ENCODE measurements at places on chromosomes 16 and 17.
A peak's percentile ranks its signal among the peaks of the same experiment; 100 is the strongest.

DNA sequence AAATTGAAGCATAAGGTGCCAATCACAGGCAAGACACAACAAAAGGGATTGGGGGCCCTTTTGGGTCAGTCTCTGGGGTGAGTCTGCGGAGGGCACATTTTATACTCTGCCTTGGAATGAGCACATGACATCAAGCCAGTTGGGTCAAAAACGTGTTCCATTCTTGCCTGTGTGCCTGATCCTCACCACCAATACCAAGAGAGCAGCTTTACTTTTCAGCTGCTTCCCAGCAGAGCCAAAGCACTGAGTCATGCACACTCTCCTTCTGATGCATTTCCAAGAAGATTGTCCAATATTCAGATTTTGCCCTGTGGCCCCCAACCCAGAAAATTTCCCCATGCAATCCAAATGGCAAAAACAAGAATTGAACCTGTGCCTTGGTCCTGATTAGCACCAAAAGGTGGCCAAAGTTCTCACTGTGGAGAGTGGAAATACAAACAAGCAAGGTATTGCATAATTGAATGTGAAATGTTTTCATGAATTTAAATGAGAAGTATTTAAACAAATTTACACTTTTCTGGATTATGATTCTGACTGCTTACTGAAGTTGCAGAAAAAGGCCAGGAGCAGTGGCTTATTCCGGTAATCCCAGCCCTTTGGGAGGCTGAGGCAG is 217.8 kb upstream of the SOX9 start:
- DNase-seq, result peak; percentile 40

GRCh38 chr17:66547151-66547865 is 244.9 kb downstream of the PRKCA start:
- DNase-seq, result peak; percentile 54

DNA sequence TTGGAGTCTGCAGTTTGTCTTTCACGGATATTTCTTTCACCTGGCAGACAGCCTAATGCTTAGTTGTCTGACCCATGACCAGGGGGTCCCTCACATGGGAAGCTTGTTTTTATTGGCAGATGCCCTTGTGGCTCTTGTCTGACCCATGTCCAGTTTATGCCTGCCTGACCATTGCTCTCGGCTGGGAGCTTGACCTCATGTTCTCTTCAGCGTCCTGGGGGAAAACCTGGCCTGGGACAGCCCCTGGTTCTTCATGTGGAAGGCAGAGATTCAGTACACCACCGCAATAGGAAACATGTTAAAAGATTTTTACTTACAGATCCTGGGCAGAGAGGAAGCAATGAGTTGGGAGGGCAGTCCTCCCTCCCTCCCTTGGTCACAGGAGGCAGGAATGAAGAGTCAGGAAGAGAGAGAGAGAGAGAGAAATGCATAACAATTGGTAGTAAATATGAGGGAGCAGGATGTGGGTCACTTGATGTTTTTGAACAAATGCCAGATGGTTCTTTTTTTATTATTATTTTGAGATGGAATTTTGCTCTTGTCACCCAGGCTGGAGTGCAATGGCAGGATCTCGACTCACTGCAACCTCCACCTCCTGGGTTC is 302.7 kb upstream of the MYOCD start:
- DNase-seq, result no peak

GRCh38 chr16:69406780-69407331 is 17.6 kb upstream of the CYB5B start:
- DNase-seq, result no peak

GRCh38 chr16:10067406-10067805 is 114.8 kb downstream of the GRIN2A start:
- DNase-seq, result peak; percentile 3

DNA sequence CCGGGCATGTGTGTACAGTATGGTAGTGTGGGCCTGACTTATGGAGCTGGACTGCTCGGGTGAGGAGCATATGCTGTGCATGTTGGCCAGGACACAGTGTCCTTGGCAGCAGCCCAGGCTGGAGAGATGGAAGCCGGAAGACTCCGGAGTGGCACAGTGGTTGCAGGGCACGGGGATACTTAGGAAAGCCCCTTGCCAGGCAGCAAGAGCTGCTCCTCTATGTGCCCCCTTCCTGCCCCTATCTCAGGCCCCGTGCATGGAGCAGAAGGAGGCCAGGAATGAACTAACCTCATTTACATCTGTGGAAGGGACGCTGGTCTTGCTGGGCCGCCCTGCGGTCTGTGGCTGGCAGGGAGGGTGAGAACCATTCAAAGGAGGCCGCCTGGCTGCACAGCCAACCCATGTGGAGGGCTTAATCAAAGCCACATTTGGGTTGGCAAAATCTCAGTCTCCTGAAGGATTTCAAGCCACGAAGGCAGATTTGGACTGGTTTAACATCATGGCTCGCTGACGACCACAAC is 32.2 kb upstream of the RCVRN start:
- peak; percentile 90 for DNase-seq

DNA sequence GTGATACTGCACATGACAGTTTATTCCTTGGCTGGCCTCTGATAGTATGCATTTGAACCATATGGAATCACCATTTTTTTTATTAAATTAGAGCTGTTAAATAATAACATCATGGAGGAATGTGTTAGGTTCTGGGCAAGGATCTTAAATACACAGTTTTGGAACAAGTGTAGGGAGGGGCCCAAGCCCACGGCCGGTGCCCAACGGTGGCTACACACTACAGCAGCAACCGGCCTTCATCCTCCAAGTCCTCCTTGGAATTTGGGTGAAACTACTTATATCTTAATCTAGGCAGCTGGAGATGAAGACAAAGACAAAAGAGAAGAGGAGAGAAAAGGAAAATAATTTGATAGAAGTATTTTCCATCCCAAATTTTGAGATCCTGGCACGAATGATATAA is 35.6 kb downstream of the ZFHX3 start:
- no peak for DNase-seq

- peak; percentile 49 for DNase-seq
These were observed 93.9 kb downstream of the GSG1L start for GRCh38 chr16:27969574-27969973.

DNA sequence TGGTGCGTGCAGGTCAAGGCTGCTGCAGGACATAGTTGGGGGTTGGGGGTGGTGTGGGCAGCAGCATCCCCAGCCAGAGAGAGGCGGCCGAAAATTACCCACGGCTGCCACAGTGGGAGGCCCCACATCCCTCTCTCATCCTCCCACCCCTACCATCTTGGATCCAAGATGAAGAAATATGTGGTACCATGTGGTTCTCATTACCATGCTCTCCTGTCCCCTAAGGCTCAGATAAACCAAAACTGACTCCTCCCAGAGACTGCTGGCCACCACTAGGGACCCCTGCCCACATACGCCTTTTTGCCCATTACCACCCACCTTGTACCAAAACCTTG is 120.4 kb downstream of the HIC1 start:
- peak; percentile 74 for DNase-seq

GRCh38 chr16:88618182-88618955 is 20.0 kb upstream of the IL17C start:
- no peak for DNase-seq

DNA sequence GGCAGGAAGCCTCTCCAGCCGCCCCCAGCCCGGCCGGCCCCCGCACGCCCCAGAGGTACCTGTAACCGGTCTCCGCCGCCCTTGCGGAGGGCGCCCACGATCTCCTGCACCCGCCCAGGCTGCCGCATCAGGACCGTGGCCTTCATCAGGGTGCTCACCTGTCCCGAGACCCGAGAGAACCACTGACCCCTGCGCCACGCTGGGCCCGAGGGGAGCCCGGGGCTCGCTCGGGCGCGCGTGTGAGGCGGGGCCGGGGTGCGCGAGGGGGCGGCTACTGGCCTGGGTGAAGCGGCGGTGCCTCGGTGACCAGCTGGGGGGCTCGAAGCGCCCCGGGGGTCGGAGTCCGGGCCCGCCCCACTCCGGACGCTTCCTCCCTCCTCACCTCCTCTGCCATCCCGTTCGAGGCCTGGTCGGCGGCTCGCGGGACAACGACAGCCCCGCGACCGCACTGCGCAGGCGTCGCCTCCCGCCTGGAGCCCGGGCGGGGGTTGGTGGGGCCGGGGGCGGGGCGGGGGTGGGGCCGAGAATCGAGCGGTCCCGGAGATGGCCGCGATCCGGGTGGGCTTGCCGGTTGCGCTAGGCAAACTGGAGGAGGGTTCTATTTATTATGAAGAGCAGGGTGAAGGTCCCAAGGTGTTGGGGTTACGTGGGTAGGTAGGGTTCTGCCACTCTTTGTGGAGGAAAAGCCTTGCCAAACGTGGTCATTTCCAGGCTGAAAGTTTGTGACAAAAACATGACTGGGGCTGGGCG is at the start of gene NT5C3B:
Gene NT5C3B, minus strand, starts transcription at position 433 of the 750 bp plus-strand sequence. Its CDS starts 39 bp downstream, at position 394.
- DNase-seq, result peak; percentile 17

DNA sequence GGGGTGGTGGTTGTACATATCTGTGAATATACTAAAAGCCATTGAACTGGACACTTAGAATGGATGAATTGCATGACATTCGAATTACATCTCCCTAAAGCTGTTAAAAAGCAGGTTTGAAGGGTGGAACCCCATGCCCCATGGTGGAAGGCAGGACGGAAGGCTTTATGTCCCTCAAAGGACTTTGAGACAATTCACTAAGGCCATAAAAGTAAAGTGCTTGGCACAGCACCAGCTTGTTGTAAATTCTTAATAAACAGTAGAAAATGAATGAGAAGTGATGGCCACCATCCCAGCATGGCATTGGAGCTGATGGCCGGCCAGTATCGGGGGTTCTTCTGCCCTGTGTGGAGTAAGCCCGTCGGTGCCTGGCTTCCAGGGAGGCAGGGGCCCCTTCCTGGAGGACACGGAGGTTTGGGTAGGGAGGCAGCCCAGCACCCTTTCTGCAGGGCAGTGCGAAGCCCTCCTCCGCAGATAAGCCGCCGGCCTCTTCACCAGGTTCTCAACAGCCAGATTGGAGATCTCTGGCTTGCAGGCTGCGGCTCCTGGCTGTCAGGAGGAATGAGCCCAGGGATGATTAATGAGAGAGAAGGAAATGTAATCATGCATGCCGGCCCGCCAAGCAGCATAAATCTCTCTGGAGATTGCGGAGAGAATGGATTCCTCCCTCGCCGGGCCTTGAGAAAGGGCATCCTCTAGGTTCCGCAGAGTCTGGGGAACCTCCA is 346.9 kb downstream of the FOXL1 start:
- peak; percentile 88 for DNase-seq

DNA sequence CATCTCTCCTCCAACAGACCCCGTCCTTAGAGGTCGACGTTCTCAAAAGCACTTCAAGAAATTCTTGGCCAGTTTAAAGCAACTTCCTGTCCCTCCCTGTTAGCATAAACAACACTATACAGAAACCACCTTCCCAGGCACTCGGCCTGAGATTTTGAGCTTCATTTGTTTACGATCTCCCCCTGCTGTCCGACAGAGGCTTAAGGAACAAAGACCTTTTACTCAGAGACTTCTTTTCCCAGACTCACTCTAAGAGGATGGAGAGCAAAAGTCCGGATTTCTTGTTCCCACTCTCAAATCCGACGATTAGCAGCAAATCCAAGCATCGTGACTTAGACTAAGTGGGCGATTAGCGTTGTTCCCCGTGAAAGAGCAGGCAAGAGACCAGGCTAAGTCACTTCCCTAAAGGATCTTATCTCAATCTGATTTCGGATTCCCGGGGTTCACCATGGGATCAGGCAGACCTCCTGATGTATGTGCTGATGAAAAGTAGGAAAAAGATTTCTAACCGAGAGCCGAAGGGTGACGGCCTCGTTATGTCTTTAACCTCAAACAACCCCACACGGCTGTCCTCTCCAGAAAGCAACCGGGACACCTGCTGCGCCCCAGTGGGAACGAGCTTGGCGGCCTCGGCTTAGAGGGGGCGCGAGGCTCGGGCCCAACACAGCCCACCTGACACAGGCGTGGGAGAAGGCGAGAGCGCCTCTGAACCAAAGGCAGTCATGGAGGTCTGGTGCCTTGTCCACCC is 598 bp downstream of the INPP5K start:
- DNase-seq, result peak; percentile 87

DNA sequence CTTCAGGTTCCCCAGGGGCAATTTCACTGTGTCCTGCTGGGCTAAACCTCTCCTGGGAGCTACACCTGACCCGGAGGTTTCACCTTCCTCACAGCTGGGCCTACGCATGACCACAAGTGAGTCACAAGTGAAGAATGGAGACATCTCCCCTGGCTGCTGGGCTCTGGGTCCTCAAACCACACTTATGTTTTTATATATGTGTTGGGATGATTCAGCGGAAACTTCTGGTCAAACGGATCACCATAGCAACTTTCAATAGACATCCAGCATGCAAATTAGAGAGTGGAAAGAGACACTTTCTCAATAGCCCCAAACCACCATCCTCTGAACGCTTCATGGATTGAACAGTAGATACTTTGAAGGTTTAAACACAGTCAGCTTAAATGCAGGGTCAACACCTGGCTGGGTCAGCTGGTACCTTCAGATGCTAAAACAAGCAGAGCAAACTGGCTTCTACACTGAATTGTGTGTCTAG is 28.0 kb upstream of the MAF start:
- DNase-seq, result peak; percentile 22

DNA sequence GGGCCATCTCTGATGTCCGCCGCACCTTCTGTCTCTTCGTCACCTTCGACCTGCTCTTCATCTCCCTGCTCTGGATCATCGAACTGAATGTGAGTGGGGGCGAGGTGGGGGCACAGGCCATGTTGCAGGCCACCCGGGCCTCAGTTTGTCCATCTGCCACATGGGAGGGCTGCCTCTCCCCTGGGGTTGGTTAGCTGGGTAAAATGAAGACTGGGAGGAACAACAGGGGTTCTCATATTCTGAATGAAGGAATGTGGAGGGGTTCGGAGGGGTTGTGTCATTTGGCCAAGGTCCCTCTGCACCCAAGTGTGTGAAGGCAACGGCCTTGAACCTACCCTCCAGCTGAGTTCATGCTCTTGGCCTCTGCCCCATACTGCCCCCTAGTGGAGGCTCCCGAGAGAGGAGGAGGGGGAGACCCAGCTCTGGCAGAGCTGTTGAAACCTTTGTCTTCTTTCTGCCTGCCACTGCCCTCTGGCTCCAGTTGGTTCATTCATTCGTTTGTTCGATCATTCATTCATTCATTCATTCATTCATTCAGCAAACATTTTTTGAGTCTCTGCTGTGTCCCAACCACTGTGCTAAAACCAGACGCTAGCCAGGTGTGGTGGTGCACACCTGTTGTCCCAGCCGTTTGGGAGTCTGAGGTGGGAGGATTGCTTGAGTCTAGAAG is 11.4 kb upstream of the TCAP start:
- DNase-seq, result peak; percentile 42

DNA sequence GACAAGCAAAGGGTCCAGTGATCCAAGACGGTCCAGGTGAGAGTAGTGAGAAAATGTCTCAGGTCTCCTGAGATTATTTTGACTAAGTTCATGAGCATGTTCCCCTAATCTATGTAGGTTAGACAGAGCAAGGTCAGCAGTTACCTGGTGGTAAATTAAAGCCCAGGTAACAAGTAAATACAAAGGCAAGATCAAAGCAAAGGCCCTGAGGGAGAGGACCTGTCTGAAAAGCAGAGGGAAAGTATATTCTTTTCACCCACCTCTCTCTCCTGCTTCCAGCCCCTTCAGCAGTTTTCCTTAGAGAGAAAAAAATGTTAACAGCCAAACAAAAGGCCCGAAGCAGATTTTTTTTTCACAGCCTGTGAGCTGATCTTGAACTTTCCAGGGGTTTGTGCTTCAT is 302.7 kb downstream of the MAP2K6 start:
- no peak for DNase-seq

GRCh38 chr16:79328402-79329165 is 272.0 kb downstream of the MAF start:
- DNase-seq, result no peak

- DNase-seq, result no peak
These were observed 116.6 kb downstream of the XYLT1 start for GRCh38 chr16:17354141-17354601.
